Sciatic nerve (tissue), 2 donors: ENCODE measurements at places on chromosomes 3 and 15.

DNA sequence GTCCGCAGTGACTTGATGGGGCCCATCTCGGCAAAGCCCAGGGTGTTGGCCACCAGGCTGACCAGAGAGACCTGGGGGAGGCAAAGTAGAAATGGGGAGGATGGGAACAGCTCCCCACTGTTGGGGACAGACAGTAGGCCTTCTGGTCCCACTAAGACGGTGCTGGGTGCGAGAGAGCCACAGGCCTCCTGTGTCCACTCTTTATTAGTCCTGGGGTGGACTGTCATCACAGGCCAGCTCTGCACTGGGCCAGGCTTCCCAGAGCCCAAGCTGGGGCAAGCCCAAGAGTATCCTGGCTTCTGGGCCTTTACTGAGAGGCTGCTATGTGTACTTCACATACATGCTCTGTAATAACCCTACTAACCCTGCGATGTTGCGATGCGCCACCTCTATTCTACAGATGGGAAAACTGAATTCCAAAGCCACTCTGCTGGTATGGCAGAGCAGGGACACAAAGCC, 66.4 kb downstream of the EXOG start:
- peak; percentile 23 for DNase-seq

GRCh38 chr3:71817262-71817661, 32.3 kb upstream of the PROK2 start:
- DNase-seq: no peak

- DNase-seq: no peak
These were observed 14.5 kb downstream of the LMCD1 start for GRCh38 chr3:8516047-8516661.

GRCh38 chr3:132343018-132343612, 25.9 kb downstream of the ACP3 start:
- no peak for DNase-seq

DNA sequence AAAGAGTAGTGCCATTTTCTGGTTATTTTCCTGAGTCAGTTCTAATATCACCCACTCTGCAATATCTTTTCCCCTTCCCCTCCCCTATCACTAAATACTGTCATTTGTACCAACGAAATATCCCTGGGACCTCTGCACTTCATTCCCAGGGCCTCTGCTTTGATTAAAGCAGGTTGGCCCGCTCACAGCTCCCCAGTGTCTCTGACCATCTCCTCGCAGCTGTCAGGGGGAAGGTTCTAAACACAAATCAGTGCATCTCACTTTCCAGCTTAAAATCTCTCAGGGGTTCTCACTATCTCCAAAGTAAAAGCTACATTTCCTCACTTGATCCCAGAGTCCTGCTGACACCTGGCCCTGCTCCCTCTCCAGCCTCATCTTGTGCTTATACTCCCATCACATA, 28.1 kb upstream of the SLC35G2 start:
- no peak for DNase-seq

DNA sequence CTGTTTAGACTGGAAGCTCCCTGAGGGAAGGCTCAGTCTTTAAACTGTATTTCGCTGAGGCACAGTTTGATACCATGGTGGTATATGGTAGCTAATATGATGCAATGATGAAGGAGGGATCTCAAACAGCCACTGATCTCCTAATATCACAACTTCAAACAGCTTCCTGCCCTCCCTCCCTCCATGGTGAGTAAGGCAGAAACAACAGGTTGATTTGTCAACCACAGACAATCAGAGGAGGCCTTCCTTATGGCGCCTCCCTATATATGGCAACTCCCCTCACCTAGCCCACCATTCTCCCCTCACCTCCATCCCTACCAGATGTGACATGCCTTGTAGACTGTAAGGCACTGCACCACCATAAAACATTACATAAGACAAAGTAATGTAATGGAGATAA, 316.5 kb upstream of the ICE2 start:
- no peak for DNase-seq
